ENCODE measurements at places on chromosomes 7 and 10.

GRCh38 chr10:178723-179122 lies 43.5 kb downstream of the ZMYND11 start:
- DNase-seq = no peak

DNA sequence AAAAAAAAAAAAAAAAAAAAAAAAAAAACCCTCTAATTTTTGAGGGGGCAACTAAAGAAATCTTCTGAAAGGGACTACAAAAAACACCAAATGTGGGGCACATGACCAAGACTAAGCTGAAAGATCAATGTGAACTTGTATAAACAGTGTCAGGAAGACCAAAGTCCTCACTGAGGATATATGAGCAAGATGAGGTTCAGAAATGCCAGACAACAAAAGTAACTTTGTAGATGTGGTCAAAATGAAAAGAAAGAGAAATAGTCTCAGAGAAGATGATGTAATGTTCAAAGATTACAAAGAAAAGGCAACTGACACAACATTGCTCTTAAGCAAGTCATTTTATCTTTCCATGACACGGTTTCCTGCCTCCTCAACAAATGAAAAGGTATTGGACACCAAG lies 48.7 kb upstream of the PTPRZ1 start:
- DNase-seq = no peak

DNA sequence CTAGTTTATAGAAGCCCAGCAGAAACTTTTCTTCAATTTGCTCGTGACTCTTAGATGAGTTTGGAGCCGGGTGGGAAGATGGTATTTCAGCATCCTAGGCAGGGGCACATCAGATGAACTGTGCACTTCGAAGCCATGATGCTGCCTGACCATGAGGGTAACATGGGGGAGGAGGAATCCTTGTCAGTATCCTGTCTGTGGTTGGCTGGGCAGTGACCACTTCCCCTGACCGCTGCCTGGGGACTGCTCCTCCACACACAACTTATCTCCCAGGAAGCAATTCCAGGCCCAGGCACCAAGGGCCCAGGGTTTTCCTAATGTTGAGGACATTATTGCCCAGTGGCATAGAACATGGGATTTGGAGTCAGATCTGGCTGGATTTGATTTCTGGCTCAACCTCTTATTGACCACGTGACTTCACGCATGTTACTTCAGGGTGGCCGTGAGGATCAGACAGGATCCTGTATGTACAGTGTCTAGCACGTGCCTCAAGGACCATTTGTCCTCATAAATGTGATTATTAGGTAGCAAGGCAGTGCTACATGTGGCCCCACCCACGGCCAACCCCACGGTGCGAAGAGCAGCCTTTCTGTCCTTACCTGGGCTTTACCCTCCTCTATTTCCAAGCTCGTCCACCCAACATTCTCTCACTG lies 65.2 kb downstream of the PTPRE start:
- DNase-seq = no peak

GRCh38 chr10:57825015-57825414 lies 442.7 kb downstream of the IPMK start:
- DNase-seq = no peak
